EL (cell line): ENCODE measurements at places on chromosomes 6 and 20.

DNA sequence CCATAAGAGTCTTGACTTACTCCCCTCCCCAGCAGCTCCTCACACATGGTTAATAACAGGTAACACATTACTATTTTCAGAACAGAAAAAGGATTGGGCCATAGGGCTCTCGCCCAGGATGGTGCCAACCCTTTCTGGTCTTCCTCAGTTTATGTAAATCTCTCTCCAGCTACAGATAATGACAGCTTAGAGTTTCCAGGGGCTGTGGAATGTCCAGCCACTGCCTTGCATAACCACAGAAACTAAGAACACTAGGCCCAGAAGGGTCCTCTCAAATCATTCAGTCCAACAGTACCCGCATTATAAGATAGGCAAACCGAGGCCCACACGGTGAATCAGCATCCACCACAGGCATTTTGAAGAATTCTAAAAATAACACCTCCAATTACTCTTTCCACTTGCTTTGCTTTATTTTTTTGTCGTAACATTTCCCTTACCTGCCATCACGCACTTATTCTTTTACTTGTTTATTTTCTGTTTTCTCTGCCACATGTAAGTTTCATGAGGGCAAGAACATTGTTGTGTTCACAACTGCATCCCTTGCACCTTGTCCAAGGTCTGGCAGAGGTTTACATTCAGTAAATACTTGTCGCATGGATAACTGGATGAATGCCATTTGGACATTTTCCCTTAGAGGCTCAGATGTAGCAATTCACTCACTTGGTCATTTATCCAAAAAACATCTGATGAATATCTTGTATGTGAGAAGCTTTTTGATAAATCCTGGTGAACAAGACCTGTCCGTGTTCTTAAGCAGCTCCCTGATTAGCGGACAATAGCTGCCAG, 6.4 kb upstream of the SDC4 start:
- DNase-seq, result peak; percentile 35

DNA sequence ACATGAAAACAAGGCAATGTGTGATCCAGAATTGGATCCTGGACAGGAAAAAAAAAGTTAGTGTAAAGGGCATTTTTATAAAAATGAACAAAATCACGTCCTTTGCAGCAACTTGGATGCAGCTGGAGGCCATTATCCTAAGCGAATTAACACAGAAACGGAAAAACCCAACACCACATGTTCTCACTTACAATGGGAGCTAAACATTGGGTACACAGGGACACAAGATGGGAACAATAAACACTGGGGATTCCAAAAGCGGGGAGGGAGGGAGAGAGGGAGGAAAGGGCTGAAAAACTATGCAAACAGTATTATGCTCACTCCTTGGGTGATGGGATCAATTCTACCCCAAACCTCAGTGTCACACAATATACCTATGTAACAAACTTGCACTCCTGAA, 91.4 kb upstream of the BTBD3 start:
- DNase-seq, result no peak

DNA sequence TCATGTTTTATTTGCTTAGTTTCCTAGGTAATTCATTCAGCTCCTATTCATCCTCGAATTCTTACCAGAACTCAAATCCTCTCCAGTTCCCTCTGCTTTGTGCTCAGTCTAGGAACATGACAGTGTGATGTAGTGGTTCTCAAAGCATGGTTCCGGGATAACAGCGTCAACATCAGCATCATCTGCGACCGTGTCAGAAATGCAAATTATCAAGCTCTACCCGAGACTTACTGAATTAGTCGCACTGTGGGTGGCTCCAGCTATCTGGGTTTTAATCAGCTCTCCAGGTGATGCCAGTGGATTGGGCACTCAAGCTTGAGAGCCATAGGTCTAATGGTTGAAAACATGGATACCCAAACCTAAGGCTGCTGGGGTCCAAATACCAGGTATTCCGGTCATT, 7.7 kb upstream of the STK35 start:
- no peak for DNase-seq

GRCh38 chr6:137150072-137150471, 23.4 kb downstream of the IL22RA2 start:
- no peak for DNase-seq

GRCh38 chr20:11197851-11198250, 524.1 kb upstream of the JAG1 start:
- DNase-seq, result no peak

- DNase-seq, result peak; percentile 26
Measured at GRCh38 chr6:166559211-166559610, 27.3 kb downstream of the RAMACL start.

GRCh38 chr6:74597266-74597665, 608.6 kb downstream of the COL12A1 start:
- DNase-seq, result peak; percentile 59

DNA sequence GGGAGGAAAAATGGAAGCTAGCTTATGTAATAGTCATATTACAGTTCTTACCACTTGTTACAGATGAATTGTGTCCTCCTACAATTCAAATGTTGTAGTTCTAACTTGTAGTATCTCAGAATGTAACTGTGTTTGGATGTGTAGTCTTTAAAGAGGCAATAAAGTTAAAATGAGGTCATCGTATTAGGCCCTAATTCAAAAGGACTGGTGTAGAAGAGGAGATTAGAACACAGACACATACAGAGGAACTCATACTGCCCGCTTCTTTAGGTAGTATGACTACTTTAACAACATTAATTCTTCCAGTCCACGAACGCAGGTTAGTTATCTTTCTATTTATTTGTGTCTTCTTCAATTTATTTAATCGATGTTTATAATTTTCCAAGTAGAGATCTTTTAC, 46.5 kb upstream of the TPD52L1 start:
- no peak for DNase-seq

DNA sequence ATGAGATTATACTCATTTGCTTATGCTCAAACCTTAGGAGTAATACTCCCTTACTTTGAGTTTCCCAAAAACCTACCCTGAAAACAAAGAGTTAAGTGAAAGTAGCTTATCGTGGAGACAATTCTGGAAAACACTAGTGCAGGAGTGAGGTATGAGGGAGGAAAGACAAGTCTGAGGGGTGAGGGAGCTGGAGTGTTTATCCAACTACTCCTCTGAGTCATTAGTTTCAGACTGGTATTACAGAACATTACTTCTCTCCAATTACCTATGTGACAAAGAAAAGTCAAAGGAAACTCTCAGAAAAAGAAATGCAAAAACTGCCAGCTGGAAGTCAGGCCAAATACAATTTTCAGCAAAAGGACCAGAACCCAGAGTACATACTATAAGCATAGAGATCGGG, 171.1 kb upstream of the SPTLC3 start:
- no peak for DNase-seq

DNA sequence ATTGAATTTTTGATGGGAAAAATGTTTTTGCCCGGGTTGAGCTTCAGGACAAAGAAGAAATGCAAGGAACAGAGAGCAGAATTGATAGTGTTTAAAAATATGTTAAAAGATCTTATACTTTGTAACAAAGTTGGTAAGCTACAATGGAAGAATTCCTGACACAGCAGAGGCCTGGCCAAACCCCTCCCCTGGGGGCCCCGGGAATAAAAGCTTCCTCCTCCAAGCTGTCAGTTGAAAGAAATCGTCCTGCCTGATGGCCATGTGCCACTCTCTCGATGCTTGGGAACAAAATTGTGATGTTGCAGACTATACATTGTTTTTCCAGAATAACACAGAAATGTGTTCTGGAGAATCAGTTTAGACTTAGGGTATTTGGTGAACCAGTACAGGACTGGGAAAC, 14.2 kb upstream of the TOX2 start:
- DNase-seq, result no peak

DNA sequence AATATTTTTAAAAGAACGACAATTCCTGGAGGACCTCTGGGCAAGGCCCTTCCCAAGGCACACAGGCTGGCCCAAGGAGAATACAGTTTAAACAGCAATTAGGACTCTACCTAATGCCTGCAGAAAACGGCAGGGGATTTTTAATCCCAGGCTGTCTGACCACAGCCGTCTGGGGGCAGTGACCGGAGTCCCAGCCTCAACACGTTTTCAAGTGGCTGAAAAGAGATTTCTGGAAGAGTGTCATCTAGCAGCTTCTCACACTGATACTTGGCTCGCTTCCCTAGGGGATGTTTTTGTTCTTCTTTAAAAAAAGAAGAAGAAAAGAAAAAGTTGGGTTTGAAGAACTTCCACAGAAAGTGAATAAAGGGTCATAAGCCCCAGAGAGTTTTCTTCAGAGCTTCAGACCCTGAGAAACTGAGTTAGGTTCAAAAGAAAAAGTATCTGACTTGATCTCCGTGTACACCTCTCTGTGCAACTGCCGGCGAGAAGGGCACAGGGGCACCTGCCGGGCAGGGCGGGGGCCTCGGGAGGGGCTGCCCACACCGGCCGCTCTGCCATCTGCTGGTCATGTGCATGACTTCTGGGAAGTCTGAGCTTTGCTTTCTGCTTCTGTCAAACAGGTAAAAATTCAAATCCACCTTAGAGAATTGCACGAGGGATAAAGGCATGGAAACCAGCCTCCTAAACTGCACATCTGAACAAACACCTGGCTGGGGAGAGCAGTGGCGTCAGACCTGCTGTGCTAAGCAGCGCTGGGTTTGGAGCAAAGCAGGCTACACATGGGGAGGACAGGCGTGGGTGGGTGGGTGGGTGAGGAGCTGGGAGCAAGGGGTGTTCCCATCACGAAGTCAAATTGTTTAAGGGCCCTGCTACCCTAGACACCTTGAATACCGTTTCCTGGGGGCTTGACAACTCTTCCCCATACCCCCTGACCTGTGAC, 33.0 kb downstream of the RRBP1 start:
- no peak for DNase-seq

DNA sequence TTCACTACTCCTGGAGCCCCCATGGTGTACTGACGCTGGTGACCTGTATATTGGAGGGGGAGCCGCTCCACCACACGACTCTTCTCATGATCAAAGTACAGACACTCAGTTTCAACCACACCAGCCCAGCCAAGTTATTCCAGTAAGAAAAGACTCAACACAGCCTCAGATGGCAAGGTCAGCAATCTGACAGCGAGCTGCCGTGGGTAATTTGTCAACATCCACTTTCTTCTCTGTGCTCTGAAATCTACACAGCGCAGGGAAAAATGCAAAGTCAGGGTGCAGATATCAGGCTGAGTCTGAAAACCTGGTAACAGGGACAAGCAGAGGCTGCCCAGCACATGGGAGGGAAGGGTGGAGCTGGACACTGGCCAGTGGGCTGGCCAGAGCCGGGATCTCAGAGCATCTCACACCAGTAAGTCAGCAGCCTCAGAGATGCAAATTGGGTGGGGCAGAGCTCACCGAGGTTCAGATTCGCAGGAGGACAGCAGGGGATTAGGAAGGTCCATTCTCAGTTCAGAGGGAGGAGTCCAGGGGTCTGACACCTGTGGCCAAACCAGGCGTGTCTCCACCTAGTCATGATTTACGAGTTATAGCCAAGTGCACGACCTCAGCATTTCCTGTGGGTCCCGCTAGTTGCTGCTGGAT, 44.5 kb upstream of the RPS6KA2 start:
- DNase-seq, result no peak

- no peak for DNase-seq
Measured at GRCh38 chr6:13228264-13229204, 99.8 kb downstream of the TBC1D7 start.

DNA sequence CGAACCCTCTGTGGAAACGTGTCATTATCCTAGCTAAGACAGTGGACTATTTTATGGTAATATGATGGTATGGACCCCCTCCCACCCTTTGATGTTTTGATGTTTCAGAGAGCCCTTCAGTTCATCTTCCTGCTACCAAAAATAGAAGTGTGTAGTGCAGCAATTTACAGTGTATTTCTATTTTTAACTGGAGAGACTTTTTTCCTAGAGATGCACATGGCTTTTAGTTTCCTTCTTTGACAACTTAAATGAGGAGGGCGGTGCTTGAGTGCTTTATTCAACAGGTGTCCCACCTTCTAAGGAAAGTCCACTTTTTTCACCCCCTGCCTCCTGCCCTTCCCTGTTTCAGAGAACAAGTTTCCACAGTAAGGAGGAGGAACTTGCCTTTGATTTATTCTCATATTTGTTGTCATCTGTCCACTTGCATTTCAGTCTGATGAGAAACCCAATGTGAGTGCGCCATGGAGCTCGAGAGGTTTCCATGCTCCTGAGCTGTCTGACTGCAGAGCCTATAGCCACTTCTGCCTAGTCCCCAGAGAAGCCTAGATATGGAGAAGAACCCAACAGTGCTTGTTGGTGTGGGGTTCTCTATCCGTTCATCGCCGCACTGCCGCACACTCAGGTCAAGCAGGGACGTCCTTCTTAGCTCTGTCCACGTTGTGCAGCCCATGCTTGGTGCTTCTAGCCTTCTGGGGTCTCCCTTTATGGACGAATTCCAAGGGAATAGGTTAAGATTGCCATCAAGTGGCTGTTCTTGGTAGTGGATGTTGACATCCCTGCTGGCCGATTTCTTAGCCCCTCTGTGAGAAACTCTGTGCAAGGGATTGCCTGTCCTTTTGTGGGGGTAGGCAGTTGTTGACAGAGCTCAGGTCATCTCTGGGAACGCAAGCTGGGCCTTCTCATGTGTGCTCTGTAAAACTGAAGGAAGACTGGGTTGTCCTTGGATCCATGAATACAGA, 144.2 kb downstream of the JARID2 start:
- DNase-seq, result peak; percentile 50
